Head of caudate nucleus (tissue), 42 donors: ENCODE measurements at places on chromosomes 1 and 21.
A peak's percentile ranks its signal among the peaks of the same experiment; 100 is the strongest.

- no peak for DNase-seq
These were observed 70.1 kb downstream of the KCNJ15 start for GRCh38 chr21:38326899-38327298.

- DNase-seq = no peak
These were observed 180.1 kb downstream of the CAMTA1 start for GRCh38 chr1:6965083-6965934.

DNA sequence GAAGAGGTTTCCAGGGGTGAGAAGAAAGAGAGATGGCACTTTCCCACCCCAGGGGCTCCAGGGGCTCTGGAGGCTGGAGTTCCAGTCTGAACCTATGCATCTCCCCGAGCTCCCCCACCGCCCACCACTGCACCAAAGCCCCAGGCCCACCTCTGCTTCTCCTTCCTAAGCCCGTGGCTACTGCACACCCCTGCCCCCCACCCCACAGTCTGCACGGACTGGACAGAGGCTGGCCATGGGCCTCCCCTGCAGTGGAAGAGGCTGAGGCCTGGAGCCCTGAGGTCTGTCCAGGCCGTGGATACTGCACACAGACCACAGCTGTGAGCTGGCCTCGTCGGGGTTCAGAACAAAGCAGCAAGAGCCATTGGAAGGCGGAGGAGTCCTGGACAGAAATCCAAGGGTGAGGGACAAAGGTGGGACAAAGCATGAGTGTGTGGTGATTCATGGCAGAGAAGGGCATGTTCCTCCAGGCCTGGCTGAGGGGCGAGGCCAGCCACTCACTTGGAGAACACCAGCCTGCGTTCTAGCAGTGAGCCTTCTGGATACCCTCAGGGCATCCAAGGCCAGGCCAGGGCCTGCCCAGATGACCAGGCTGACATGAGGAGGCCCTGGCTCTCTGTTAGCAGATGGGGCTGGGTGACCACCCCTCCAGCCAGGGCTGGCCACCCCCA lies 244.8 kb upstream of the VAMP3 start:
- DNase-seq = no peak

- DNase-seq = peak; percentile 79
These were observed 526 bp upstream of the SLC25A24 start for GRCh38 chr1:108200687-108201051.

DNA sequence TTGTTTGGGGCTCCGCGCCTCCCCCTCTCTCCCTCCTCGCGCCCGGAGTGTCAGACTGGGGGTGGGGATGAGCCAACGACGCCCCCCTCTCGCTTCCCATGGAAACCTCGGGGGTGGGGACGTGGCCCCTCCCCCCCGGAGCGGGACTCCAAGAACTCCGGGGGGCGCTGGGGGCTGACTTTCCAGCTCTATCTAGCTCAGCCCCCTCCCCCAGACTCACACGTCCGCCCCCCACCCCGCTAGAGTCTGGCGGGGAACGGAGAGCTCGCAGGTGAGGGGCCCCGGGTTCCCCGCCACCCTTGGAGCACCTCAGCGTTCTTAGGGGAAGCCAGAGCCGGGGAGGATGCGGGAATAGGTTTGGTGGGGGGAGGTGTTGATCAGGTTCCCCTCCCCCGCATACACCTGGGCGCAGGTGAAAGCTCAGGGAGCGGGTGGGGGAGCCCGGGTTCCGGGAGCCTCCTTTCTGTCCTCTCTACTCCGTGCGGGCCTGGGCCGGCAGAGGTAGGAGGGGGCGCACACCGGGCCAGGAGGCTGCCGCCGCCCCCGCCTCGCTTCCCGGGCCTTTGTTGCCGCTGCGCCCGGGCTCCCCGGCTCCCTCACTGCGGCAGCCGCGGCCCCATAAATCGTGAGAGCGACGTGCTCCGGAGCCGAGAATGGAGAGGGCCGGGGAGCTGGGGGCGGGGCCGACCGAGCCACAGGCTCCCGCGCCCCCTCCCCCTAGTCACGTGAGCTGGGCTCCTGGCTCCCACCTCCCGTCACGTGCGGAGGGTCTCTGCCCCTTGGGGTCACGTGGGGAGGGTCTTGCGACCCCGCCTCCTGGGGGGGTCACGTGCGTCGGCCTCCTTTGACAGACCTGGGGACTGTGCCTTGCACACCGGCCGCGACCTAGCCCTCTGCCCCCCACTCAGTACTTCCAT lies 1.9 kb downstream of the EFNA3 start:
- DNase-seq = peak; percentile 41

- DNase-seq = no peak
These were observed 14.4 kb upstream of the FNBP1L start for GRCh38 chr1:93433407-93433961.

DNA sequence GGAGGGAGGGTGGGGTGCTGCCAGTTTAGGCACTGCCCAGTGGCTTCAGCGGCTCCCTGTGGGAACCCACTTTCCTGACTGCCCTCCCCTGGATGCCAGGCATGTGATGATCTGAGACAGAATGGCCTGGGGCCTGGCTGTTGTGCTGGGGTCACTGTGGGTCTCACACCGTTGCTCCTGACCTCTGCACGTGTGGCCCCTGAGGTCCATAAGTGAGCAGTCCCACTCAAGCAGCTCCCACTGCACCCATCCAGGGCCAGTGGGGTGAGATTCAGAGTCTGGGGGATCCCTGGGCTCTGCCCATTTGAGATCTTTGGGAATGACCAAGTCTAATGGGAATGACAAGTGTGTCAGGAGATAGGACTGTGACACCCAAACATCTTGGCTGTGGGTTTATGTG lies 18.0 kb downstream of the PODN start:
- DNase-seq = no peak

- no peak for DNase-seq
These were observed 5.9 kb upstream of the SERINC2 start for GRCh38 chr1:31407029-31407626.

GRCh38 chr1:223374064-223374610 lies 10.2 kb upstream of the SUSD4 start:
- DNase-seq = no peak

- no peak for DNase-seq
These were observed 14.2 kb upstream of the KANK4 start for GRCh38 chr1:62333441-62333840.

DNA sequence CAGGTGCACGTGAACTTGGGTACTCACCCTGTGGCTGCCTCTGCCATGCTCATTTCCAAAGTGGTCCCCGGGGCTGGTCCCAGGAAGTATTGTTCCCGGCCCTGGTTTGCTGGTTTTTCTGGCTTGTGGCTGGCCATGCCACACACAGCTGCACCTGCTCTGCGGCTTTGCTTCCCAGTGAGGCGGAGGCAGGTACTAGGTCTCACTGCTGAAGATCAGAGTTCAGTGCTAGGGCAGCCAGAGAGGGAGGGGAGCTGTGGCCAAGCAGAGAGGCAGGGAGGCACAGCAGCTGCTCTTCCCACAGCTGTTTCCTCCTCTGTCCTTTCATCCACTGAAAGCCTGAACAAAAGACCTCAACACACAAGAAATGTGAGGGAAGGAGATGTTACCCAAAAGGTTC lies 30.5 kb downstream of the ENO1 start:
- DNase-seq = no peak

GRCh38 chr1:42165511-42166210 lies 1.1 kb upstream of the GUCA2A start:
- DNase-seq = no peak

DNA sequence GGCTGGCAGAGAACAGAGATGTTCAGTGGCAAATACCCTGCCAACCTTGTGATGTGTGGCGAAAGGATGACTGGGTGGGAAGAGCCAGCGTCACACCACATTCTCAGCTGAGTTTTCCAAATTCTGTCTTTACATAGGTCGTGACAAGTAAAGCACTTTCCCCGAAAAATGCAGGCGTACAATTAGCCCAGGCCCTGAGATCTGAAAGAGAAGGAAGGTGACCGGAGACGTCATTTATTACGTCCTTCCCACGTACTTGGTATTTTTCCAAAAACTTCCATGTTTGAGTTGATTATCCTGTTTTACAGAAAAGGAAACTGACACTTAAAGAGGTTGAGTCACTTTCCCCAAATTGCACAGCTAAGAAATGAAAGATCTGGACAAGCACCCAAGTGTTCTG lies 413.3 kb downstream of the PRDM2 start:
- no peak for DNase-seq

DNA sequence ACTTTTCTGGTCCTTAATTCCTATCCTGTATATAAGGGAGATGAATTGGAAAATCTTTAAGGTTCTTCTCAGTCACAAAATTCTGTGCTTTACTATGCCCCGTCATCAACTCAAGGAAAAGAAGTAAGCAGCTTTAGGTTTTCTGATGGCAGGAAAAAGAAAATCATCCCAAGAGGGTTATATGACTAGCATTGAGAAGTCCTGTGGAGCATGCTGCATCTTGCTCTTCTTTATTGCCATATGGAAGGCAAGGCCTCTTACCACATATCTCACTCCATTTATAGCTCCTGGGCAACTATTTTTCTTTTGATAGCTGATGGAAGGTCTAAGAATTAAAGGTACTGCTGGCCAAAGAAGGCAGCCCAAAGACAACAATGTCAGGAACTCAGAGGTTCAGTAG lies 552.5 kb downstream of the DPYD start:
- DNase-seq = no peak

GRCh38 chr1:48036710-48037355 lies 39.6 kb upstream of the TRABD2B start:
- DNase-seq = peak; percentile 10

GRCh38 chr21:16302851-16303282 lies 573.1 kb downstream of the USP25 start:
- DNase-seq = peak; percentile 56

GRCh38 chr21:33651965-33652680 lies 9.8 kb downstream of the ITSN1 start:
- DNase-seq = no peak

- no peak for DNase-seq
These were observed 12.1 kb downstream of the LRRC8B start for GRCh38 chr1:89536555-89537341.
